ENCODE measurements at places on chromosomes 2 and 18.

DNA sequence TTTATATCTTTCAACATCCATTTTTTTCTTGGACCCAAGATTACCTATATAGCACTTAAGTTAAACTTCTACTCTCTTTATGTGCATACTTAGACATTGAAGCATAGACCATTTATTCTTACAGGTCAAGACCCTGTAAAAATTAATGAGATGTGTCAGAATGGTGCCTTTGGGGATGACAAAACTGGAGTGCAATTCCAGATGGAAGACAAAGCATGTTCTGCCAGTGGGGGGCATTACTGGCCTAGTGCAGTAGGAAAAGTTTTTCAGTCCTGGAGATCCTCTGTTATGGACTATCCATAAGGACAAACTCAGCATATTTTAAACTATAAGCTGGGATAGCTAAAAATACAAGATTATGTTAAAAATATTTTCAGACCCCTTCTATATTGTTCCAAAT, 57.8 kb upstream of the MMADHC start:
- no peak for DNase-seq

DNA sequence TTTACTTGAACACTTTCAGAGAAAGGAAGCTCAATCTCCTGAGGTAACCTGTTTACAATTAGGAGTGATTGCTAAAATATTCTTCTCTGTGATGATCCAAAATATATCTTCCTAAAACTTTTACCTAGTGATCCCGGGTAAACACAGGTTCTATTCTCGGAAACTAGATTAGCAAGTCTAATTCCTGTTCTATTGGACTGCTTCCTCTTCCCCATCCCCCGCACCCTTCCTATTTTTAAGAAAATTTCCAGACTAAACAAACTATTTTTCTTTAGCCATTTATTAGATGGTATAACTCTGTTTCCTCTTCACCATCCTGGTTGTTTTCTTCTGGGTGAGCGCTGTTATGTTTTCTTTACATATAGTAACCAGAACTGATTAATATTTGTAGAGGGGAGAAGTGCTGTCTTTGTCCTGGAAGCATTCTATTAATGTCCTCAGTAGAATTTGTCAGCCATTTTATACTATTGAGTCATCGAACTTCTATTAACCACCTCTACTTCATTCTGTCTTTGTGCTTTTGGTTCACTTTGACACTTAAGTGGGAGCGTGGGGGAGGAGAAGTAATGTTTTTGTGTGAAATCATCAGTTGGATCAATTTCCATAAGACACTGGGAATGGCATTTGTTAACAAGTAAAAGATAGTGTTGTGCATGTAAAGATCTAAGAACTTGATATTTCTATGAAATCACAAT, 31.8 kb downstream of the CREB1 start:
- DNase-seq, result no peak

DNA sequence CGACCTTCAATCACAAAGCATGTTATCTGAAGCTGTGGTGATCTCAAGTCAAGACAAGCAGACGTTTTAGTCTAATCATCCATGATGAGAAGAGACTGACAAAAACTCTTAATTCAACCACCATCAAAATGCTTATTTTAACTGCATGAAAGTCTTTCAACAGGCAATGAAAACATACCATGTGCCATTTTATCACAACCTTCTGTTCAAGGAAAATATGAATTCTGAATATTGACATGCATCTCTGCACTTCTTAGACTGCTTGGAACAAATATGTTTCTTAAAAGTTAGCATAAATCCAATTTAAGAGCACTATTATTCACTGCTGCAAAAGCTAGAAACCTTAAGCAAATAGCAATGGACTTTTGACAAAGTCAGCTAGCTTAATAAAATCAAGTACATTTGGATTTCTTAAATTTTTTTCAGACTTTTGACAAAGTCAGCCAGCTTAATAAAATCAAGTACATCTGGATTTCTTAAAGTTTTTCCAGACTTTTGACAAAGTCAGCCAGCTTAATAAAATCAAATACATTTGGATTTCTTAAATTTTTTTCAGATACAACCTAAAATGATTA, 70.9 kb downstream of the OLA1 start:
- DNase-seq, result no peak

GRCh38 chr2:37190290-37190689, 1.8 kb upstream of the SULT6B1 start:
- no peak for DNase-seq

- no peak for DNase-seq
Measured at GRCh38 chr2:179677077-179677688, 184.2 kb downstream of the ZNF385B start.

All from stimulated activated CD8-positive, alpha-beta memory T cell treated with anti-CD3 and anti-CD28 coated beads, Interleukin-15, amount 100 ng/mL, for 24 hours (primary cell).